Cerebellar nuclear complex (tissue), 1 donor: ENCODE measurements at places on chromosomes 1 and 21.

DNA sequence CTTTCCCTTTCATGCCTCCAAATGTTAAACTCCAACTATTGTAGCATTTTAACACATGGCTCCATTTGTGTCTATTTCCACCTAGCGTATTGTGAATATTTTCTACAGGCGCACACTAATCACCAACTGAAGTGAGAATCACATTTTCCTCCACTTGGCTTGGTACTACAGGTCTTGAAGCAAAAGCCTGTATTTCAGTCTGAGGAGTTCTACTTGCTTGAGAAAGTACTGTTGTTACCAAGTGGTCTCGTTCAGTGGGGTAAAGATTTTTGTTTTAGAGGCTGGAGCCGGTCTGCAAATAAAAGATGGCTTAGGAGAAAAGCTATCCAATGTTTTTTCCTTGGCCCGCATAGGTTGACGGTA, 550 bp upstream of the PTBP2 start:
- DNase-seq = no peak

DNA sequence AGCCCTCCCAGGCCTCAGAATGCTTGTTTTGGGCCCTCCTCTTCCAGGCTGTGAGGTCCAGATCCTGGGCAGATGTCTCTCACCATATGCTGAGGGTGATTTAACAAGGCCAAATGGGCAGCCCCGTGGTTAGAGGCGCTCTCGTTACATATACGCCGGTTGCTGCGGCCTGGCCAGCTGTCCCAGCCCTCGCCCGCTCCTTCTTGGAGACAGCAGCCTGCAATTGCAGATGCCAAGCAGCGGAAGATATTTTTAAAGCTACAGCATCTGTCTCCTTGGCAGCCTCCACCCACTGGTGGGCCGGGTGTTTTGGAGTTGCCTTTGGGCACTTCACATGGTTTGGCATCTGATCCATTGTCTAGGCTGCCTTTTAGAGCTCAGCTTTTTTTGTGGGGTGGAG, 178.8 kb upstream of the NFIA start:
- DNase-seq = no peak

DNA sequence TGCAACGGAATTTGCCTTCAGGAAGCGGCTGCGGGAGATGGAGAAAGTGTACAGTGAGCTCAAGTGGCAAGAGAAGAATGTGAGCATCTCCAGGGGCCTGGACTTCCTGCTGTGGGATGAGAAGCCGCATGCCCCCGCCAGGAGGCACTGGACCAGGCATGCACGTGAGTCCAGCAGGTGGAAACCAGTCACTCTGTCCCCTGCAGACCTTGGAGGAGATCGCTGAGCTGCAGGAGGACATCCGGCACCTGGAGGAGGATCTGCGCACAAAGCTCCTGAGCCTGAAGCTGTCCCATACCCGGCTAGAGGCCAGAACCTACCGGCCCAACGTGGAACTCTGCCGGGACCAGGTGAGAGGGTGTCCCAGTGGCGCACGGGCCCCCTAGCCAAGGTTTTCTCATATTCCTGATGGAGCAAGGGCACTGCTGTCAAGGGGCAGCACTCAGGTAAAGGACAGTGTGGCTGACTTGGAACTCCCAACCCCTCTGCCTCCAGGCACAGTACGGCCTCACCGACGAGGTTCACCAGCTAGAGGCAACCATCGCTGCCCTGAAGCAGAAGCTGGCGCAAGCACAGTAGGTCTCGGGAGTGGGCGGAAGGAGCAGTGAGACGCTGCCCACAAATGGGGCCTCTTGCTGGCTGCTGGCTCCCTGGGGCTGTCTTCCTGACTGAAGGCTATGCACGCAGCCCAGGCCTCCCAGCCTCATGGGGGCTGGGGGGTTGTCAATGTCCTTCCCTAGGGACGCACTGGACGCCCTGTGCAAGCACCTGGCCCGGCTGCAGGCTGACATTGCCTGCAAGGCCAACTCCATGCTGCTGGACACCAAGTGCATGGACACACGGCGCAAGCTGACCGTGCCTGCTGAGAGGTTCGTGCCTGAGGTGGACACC, 1.2 kb upstream of the ADPRS start:
- no peak for DNase-seq

DNA sequence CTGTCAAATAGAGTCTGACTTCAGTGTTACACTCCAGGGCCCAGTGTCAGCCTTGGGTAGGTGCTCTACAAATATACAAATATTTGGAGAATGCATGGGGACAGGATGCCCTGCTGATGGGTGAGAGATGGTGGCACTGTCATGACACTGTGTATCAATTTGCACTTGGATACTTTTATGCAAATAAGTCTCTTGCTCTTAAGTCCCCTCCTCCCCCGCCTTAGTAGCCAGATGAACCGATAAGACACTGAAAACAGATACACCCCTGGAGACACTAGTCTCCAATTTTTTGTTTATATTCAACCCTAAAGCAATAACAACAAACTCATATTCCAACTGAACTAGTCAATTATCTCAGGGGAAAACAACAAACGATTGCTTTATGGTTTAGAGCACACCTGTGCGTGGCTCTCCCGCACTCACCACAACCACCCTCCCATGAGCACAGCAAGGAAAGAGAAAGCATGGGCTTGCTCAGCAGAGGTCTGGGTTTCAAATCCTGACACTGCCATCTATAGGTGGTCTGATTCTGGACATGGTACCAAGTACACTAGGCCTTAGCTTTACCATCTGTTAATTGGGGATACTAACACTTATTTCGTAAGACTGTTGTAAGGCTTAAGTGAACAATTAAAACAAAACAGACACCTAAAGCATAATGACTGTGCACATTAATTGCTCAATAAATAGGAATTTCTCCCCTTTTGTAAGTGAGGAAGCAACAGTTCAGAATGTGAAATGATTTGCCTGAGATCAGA, 50.3 kb downstream of the HIVEP3 start:
- DNase-seq = no peak

GRCh38 chr1:192485692-192486436, 89.7 kb upstream of the RGS1 start:
- DNase-seq = no peak

GRCh38 chr1:224304767-224305166, 25.2 kb downstream of the NVL start:
- no peak for DNase-seq

DNA sequence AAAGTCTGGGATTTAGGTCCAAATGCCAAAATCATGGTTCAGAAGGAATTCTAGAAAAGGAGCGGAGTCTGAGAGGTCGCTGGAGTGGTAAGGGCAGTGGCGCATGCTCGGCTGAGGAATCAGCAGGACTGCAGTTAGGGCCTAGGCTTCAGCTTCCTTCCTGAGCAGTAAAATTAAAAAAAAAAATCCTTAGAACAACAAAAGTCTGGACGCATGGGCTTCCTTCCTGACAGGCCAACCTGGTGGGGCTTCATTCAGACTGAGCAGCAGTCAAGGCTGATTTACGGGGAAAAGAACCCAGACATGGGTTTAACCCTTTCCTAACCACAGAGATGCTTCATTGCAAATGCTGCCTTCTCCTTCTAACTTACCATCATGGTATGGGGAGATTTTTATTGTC, 17.1 kb downstream of the RNF220 start:
- DNase-seq = no peak

GRCh38 chr1:52461821-52462220, 57.4 kb downstream of the PRPF38A start:
- DNase-seq = no peak

DNA sequence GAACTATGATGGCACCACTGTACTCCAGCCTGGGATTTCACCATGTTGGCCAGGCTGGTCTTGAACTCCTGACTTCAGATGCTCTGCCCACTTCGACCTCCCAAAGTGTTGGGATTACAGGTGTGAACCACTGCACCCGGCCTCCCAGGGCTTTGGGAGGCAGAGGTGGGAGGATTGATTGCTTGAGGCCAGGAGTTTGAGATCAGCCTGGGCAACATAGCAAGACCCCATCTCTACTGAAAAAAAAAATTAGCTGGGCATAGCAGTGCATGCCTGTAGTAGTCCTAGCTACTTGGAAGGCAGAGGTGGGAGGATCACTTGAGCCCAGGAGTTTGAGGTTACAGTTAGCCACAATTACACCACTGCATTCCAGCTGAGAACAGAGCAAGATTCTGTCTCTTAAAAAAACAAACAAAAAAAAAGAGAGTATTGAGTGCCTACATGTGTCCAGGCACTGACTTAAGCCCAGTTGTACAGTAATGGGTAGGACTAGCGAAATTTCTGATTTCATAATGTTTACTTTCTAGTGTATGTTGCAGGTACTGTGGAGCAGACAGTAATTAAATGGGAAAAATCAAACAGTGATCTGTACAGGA, 4.2 kb downstream of the MANEAL start:
- DNase-seq = no peak

GRCh38 chr1:212353181-212353580, 61.5 kb downstream of the PACC1 start:
- DNase-seq = no peak
